ENCODE measurements at places on chromosomes 12 and 14. TPM values are rescaled to one million over a fixed set of nuclear protein-coding genes. Genes with fewer than 3 reads are reported as not detected.

DNA sequence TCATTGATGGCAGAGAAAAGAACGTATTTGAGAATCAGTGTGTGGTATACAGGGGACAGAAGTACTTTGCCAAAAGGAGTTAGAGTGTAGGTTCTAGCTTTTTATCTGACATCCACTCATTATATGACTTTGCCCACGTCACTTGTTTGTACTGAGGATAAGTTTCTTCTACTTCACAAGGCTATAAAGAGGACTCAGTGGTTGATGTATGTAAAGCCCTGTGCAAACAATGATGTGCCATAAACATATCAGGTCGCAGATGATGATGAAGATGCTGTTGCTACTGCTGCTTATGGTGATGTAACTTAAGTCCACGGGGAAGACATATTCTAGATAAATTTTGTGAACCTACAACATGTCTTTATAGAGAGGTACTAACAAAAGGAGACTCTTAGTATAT is 66.3 kb downstream of the TRHDE start:
- DNase-seq = no peak

GRCh38 chr12:57319678-57320469 is 68.9 kb upstream of the STAC3 start:
- no peak for DNase-seq

DNA sequence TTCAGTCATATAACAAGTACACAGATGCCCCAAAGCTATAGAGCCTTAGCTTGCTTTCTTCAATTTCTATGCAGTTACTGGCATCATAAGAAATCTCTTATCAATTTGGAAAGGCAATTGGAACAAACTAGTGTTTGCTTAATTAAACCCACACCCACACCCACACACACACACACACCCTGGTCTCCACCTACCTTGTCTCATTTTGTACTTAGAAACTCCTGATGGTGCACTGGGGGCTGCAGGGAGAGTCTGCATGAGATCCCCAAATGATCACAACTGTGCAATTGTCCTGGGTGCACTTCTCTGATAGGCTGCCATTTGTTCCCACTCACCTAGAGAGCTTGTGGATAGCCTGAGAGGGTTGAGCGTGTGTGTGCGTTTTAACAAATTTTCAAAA is 40.5 kb upstream of the PTCSC3 start:
- no peak for DNase-seq

Gene CCDC184
- total RNA-seq = 0.18 TPM

DNA sequence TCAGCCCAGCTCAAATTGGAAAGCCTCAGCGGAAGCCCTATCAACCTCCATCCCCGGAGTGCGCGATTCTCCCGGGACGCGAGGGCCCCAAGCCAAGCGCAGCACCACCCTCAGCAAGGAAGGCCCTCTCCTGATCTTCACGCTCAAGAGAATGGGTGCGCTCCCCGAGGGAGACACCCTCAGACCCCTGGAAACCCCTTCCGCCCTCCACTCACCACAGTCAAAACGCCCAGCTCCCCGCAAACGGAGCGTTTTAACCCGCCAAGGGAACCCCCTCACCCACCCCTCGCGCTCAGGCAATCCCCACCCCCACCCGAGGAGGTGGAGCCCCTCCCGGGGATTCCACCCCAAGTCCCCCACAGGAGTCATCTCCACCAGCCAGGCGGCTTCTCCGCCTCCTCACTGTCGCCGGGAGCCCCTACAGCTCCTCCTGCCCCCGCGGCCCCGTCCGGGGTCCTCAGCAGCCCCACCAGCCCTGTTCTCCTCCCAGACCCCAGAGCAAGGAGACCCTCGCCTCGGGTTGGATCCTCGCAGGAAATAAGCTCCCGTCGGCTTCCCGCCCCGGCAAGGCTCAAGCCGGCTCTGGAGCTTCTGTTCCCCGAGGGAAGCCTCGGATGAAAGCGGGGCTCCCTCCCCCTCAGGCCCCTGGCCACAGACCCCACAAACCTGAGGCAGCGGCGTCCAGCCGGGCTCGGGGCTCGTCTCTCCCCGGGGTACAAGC is 507 bp downstream of the BAZ2A start:
- DNase-seq = peak; percentile 46

- no peak for DNase-seq
Measured at GRCh38 chr12:64510667-64511066, 58.7 kb downstream of the TBK1 start.

- DNase-seq = no peak
Measured at GRCh38 chr14:56118611-56119181, 485 bp downstream of the PELI2 start.

Gene DAD1
- total RNA-seq = 139 TPM

DNA sequence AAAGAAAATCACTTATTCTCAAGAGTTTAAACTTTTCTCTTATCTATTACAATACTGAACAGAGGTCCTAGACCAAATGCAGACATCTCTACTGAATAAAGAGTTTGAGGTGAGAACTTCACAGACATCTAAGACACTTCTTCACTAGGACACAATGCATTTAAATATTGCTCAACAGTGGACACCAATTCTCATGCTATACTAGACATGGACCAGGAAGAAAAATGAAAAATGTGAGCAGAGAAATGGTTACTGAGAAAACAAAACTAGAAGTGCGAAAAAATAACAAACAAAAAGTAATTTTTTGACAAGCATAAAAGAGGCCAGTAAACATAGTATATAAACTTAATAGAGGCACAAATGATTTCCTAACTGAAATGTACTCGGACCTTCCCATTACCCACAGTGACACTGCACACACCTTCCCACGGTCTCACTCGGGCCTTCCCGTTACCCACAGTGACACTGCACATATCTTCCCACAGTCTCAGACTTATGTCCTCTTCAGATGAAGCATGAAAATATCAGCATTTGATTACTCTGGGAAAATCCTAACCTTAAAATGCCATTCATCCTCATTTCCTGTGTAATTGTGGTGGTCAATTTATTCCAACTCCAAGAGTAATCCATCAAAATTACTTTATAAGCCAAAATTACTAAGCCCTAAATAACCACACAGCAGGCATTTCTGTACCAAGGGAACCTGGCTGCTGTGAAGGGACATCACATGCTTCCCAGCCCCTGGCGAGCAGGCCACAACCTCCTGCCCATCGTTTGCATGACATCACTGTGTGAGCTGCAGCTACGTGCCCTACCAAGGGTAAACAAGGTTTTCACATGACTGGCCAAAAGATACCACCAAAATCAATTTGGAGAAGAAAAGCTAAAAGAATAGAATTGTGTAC is 6.4 kb downstream of the SLC15A4 start:
- no peak for DNase-seq

DNA sequence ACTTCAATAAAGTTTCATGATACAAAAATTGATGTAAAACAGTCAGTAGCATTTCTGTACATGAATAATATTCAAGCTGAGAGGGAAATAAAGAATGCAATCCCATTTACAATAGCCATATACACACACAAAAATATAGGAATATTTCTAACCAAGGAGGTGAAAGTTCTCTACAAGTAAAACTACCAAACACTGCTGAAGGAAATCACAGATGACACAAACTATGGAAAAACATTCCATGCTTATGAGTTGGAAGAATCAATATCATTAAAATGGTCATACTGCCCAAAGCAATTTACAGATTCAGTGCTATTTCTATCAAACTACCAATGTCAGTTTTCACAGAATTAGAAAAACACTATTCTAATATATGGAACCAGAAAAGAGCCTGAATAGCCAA is 272.3 kb downstream of the TMTC2 start:
- DNase-seq = no peak

Gene AHNAK2
- total RNA-seq = not detected

Gene SMCO2
- total RNA-seq = not detected

- DNase-seq = no peak
Measured at GRCh38 chr12:64752833-64753238, 6.4 kb downstream of the GNS start.

Gene SDR9C7
- total RNA-seq = not detected

GRCh38 chr14:35068238-35069012 is 22.4 kb downstream of the FAM177A1 start:
- DNase-seq = no peak

DNA sequence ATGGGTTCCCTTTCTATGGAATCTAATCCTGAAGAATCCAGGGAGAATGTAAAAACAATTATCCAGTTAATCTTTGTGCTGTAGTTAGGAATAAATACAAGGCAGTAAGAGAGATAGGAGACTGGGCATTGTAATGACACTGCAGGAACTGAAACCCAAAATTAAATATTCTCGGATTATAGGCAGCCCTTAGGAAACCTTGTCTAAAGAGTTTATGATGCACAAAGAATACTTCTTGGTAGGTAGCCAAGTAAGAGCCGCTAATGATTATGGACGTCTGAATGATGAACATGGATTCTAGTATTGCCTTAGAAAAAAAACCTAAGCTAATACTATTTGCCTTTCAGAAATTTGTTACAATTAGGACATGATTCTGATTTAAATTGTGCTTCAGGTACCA is 165.4 kb upstream of the LRIG3 start:
- no peak for DNase-seq

Gene SLC2A3
- total RNA-seq = 88.9 TPM

- no peak for DNase-seq
Measured at GRCh38 chr12:62127516-62127915, 132.7 kb upstream of the USP15 start.

DNA sequence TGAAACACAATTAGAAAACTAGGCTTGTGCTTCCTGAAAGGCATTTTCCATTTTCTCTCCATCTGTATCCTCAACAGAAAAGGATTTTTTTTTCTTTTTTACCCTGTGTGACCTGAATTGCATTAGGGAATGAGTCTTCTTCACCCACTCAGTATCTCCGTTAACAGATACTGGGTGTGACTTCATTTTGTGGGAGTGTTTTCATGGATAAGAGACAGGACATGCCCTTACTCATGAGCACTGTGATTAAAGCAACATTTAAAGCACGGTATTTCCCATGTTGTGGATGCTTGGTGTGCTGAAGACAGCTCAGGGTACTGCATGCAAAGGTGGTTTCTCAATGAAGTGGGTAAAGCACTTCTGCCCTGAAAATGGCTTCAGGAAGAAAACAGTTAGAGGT is 1397.3 kb upstream of the TMEM132C start:
- no peak for DNase-seq

Gene TAS2R7
- not detected for total RNA-seq

Gene AKAP3
- 3.7 TPM for total RNA-seq

Gene TCP11L2
- total RNA-seq = 48.0 TPM

GRCh38 chr12:51871126-51871525 is 16.8 kb upstream of the ANKRD33 start:
- DNase-seq = no peak

Gene SRGAP1
- 1.1 TPM for total RNA-seq

DNA sequence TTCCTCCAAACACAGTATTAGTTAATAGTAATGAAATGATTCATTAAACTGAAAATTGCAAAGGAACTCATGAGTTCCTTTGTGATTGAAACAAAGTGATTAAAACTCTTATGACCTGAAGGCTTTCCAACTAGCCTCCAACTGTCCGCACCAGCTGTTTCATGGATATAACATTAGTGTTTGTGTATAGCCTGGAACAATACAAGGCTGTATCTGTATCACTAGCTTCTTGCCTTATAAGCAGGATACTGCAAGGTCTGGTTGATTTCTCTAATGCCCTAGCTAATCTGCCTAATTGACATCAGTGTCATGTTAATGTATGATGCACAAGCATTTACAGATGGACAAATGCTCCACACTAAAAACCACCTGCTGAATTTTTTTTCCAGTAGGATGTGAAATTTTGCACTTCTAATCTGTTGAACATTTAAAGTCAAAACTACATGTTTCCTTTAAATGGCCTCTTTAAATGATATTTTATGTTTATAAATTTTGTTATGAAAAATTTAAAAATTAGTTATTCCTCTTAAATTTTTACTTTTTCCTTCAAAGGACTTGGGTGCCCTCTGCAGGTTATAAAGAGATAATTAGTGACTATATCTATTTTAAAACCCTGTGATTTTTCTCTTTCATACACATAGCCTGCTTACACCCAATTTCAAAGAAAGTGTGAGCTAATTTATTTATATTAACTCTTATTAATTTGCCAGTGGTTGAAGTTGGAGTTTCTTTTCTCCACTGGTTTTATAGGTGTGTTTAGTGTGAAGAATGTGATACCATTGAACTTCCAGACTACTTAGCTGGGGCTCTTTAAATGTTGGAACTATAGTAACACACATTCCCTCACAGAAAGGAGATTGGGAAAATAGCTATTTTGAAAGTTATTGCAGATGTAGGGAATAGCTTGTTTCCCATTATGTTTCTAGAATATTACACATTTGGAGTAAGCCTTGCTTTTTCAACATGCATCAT is 25.4 kb downstream of the AP5M1 start:
- DNase-seq = no peak

- DNase-seq = no peak
Measured at GRCh38 chr12:125688223-125688622, 623.0 kb downstream of the AACS start.

DNA sequence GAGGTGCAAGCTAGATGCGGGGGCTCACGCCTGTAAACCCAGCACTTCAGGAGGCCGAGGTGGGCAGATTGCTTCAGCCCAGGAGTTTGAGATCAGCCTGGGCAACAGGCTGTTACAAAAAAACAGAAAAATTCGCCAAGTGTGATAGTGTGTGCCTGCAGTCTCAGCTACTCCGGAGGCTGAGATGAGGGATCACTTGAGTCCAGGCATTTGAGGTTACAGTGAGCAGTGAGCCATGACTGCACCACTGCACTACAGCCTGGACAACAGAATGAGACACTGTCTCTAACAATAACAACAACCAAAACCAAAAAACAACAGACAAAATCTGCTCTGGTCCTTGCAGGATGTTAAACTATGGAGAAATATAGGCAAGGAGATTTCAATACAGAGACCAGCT is 13.9 kb downstream of the BTBD7 start:
- no peak for DNase-seq

- DNase-seq = no peak
Measured at GRCh38 chr12:132724506-132725241, 14.0 kb downstream of the PGAM5 start.

DNA sequence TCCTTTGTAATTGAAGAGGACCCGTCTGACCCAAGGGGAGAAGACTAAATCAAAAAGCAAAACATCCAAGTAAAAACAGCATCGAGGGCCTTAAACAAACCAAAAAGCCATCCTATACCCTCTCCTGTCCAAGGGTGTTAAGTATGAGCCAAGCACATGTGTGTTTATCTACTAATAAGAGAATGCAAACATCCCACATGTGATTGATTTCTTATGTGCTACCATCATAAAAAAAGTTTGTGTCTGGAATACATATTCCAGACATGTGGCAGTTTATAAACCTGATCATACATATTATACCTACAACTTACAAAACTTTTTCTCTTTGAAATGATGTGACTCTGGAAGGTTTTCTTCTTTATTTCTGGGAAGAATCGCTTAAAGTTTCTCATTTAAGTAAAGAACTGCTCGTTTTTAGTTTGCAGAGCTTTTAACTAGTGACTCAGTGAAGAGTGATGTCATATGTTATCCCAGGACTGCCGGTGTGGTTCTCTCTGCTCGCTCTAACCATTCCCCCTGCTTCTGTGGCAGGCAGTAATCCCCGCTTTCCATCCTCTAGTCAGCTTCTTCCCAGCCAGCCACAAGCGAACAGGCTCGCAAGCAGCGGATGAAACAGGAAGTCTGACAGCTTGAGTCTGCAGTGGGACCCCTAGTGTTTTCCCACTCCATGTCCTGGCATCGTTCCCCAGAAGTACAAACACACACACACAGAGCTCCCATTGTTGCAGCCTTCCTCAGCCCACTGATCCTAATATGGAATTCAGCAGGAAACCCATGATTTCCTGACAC is 431 bp upstream of the RHOJ start:
- DNase-seq = no peak

Gene ACSS3
- not detected for total RNA-seq

- DNase-seq = peak; percentile 75
Measured at GRCh38 chr12:53757101-53757770, 5.5 kb upstream of the CISTR start.

GRCh38 chr12:54587315-54587873 is 1.1 kb downstream of the PPP1R1A start:
- DNase-seq = no peak

- no peak for DNase-seq
Measured at GRCh38 chr12:111764120-111764821, 2.5 kb upstream of the ALDH2 start.

All from activated B cell treated with CpG ODN at 0.5 μM for 24 hours (primary cell).